ENCODE measurements at places on chromosomes 12 and 14. TPM values are rescaled to one million over a fixed set of nuclear protein-coding genes. Genes with fewer than 3 reads are reported as not detected.

NXPH4 gene
- 0.71 TPM for polyA plus RNA-seq

MIP gene
- polyA plus RNA-seq = not detected

GRCh38 chr12:46794593-46795190, 31.1 kb downstream of the SLC38A4 start:
- no peak for DNase-seq

- no peak for DNase-seq
Measured at GRCh38 chr12:89347325-89347829, 4.9 kb downstream of the DUSP6 start.

MYH7 gene
- polyA plus RNA-seq = 1.6 TPM

- DNase-seq = peak; percentile 27
Measured at GRCh38 chr14:69612014-69612782, 802 bp downstream of the SUSD6 start.

DNA sequence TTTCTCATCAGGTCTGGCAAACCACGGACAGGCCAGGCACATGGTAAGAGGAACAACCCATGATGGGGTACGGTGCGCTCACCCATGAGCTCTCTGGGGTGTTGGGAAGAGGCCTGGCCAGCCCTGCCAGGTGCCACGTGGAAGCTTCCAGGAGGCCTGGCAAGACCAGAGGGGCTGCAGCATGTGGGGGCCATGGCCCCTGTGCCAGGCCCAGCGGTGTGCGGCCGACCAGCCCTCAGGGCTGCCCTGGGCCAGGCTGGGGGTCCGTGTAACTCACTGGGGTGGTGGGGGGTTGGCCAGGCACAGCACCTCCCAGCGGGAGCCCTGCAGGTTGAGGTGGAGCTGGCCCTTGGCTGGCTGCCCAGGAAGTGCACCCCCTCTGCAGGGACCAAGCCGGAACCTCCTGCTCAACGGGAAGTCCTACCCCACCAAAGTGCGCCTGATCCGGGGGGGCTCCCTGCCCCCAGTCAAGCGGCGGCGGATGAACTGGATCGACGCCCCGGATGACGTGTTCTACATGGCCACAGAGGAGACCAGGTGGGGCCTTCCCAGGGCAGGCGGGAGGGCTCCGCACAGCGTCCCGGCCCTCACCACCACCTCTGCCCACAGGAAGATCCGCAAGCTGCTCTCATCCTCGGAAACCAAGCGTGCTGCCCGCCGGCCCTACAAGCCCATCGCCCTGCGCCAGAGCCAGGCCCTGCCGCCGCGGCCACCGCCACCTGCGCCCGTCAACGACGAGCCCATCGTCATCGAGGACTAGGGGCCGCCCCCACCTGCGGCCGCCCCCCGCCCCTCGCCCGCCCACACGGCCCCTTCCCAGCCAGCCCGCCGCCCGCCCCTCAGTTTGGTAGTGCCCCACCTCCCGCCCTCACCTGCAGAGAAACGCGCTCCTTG, 4.9 kb upstream of the CRIP2 start:
- peak; percentile 56 for DNase-seq

DNA sequence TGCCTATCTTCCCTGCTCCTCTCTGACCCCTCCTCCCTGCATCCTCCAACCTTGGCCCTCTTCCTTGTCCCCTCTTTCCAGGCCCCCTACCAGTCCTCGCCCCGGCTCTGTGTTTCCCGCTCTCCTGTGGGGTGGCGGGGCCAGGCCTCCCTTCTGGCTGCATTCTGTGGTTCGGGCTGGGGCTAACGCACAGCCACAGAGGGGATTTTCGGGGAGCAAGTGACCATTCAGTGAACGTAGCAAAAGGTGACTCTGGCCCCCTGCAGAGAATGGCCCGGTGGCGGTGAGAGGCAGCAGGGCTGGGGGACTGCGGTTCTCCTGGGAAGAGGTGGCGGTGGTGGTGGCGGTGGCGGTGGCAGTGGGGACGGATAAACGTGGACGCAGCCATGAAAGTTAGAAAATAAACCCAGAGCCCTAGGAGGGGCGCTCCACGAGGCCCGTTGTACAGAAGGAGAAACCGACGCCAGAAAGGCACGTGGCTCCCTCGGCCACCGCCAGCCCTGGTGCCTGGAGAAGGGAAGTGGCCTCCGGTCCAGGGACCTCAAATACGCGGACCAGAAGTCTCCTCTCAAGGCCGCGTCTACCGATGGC, 269.6 kb downstream of the ADGRD1 start:
- no peak for DNase-seq

RNFT2 gene
- 4.3 TPM for polyA plus RNA-seq

DNA sequence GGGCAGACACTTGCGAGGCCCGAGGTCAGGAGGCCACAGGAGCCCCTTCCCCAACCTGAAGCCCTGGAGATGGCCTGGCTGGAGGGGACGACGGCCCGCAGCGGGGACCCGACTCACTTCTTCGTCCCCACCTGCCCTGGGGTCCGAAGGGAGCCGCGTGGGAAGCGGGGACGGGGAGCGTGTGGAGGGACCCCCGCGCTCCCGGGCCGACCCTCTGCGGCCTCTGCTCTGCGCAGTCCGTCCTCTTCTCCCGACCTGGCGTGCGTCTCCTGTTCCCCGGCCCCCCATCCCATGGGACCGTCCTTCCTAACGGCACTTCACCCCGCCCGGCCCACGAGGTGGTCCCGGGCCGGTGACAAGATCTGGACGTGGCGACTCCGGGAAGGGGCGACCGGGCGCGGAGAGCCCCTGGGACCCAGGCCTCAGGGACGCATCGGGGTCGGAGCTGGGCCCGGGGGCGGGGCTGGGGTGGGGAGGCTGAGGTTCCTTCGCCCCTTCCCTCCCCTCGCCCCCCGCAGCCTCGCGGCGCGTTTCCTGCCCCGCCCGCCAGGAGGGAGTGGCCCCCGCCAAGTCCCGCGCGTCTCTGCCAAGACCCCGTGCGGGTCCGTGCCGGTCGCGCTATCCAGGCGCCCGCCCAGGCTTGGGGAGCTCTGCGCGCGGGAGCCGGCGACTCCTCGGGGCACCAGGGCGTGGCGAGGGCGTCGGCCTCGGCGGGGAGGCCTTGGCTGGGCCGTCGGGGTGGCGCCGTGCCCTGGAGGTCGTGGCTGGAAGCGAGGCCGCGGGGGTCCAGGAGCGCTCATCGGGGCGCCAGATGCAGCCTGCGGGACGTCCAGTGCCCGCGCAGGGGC, 97.1 kb downstream of the TNFAIP2 start:
- DNase-seq = peak; percentile 67

CLEC1A gene
- polyA plus RNA-seq = 5.3 TPM
